ENCODE measurements at places on chromosomes 2 and 18.

GRCh38 chr18:7333025-7333562, 102.2 kb downstream of the LRRC30 start:
- no peak for DNase-seq

DNA sequence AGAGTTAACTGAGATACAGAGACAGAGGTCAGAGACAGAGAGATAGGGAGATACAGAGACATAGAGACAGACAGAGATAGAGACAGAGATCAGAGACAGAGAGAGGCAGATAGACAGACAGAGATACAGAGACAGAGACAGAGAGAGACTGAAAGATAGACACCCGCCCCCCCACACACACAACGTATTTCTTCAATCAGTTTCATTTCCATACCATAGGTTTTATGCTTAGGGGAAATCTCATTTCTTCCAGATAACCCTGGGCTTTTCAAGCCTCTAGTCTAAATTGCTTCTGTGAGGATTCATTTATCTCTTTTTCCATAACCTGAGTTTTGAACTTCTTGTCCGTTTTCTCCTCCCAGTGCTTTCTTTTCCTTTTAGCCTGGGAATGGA, 94.6 kb downstream of the CD8B2 start:
- DNase-seq: no peak

DNA sequence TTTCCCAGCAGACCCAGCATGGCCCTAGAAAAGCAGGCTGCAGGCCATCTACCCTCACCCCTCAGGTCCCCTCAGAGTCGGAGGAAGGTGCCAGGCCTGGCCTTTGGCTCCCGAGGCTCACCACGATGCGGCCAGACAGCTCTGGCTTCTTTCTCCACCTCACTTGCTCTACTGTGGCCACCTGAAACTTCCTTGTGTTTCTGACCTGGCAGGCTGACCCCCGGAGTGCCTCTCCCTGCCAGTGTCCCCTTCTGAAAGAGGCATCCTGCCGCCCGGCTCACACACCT, 375.0 kb upstream of the HS6ST1 start:
- no peak for DNase-seq

GRCh38 chr18:5295981-5296705, 617 bp upstream of the ZBTB14 start:
- DNase-seq: peak; percentile 97

- DNase-seq: no peak
Measured at GRCh38 chr2:16777123-16777870, 111.7 kb upstream of the CYRIA start.

DNA sequence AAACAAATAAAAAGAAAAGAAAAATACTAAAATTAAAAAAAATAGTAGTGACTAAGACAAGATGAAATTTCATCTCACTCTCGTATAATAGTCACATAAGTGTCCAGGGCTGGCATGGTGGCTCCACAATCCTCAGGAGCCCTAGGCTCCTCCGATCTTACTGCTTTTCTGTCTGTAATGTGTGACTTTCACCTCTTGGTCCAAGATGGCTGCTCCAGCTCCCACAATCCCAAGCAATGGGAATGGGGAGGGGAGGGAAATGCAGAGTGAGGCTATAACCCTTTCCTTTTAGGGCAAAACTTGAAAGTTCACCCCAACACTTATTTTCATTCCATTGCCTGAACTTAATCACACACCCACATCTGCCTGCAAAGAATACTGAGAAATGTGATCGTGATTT, 90.4 kb downstream of the MOGAT1 start:
- no peak for DNase-seq

- no peak for DNase-seq
Measured at GRCh38 chr2:235287375-235287733, 206.5 kb upstream of the AGAP1 start.

GRCh38 chr2:145692971-145693478, 1173.1 kb upstream of the ZEB2 start:
- DNase-seq: no peak

- DNase-seq: no peak
Measured at GRCh38 chr2:150228936-150229335, 258.5 kb downstream of the RND3 start.

DNA sequence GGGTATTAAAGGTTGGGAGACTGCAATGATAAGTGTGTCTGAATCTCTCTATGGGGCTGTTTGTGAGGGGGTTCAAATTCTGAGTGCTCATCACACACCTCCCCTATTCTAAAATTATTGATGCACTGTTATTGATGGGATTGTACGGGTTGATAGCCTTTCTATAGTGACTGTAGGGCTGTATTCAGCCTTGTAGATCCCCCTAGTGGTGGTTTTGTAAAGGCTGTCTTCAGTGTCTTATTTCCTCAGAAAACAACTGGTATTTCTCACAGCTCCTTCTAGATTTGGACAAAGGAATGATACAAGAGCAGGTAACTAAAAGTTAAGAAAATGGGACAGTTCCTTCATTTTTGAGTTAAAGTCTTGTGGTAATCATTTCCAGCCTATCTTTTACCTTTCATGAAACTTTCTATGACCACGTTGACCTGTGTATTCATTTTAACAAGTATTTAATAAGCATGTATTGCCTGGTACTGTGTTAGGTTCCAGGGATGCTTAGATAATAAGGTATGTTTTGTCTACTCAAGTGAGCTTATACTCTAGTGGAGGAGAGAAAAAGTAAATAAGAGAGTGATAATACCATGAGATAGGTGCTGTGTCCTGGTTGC, 21.2 kb downstream of the SMAD4 start:
- DNase-seq: peak; percentile 63

- no peak for DNase-seq
Measured at GRCh38 chr2:157168501-157168900, 89.0 kb upstream of the GALNT5 start.

GRCh38 chr2:218516614-218517013, 51.5 kb downstream of the USP37 start:
- DNase-seq: no peak

GRCh38 chr2:211860224-211860623, 678.4 kb downstream of the ERBB4 start:
- DNase-seq: no peak

DNA sequence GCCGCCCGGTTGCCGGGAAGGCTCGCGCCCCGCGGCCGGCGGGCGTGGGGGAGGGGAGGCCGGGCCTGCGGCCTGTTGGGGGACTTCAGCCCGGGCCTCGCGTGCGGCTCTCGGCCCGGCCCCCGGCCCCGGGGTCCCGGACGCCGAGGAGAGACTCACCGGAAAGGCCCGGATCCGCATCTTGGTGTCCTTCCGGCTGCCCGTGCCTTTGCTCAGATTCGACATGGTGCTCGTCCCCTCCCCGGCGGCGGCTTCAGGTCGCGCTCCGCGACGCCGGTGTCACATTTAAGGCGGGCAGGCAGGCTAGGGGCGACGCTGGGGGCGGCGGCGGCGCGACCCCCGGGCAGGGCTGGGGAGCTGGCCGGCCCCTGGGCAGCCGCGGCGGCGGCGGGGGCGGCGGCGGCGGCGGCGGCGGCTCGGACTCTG, 365 bp downstream of the CUL3 start:
- DNase-seq: peak; percentile 63

Measured in naive thymus-derived CD8-positive, alpha-beta T cell (primary cell).